ENCODE measurements at places on chromosomes 5 and 9.
A peak's percentile ranks its signal among the peaks of the same experiment; 100 is the strongest.

- DNase-seq: no peak
Observed at GRCh38 chr9:114899461-114899860, 30.9 kb downstream of the TNFSF8 start.

DNA sequence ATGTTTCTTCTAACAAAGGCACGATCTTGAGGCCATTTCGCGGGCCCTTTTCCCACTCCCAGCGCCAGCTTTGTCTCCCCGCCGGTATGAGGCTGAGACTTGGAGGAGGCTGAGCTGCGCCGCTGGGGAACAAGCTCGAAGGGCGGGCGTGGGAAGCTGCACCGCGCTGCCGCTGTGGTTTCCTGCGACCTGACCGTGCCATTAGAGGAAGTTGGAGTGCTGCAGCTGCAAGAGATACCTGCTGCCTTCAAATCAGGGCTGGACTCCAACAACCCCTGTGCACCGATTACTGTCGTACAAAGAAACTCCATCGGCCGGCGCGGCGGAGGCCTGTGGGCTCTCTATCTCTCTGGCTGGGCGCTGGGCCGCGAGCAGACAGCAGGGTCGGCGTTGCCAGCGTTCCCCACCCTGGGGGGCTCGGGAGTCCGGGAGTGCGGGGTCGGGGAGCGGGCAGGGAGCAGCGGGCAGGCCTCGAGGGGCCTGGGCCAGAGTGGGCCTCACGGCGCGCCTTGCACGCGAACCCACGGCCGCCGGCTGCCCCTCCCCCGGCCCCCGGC lies 1.3 kb upstream of the ERBIN start:
- peak; percentile 72 for DNase-seq

DNA sequence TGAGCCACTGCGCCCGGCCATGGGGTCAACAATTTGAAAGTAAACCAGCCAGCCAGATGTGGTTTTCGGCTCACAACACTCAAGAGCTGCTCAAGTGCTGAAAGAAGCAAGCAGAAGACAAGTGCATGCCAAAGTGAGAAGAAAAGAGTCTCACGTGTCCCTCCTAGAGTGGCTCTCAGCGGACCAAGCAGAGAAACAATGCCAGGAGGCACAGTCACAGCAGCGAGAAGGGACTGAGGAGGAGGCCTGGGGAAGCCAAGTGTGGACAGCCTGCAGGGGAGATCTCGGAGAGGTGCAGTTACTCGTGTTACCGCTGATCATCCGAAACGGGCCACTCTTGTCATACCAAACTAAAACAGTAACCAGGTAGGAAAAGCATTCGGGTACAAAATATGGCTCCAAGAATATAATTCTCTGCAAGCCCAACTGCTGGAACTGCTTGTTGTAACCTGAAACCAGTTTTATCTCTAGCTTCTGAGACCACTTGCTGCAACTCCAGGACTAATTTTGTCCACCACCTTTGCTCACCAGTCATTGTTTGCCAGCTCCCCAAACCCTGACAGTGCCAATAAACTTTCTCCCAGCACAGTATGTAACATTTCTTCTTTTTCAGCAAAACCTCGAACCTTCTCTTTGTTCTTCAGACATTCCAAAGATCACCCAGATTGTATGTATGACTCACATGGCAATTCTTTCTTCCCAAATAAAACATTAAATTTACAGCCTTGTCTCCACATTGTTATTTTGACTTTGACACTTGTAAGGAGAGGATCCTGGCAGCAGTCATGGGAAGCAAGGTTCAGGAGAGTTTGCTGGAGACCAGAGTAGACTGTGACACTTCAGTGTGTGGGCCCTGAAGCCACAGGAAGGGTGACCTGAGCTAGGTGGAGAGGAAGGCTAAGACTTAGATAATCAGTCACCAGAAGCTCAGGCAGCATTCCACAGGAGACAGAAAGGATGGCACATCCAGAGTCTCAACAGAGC lies 6.3 kb downstream of the SLC35D2 start:
- no peak for DNase-seq

DNA sequence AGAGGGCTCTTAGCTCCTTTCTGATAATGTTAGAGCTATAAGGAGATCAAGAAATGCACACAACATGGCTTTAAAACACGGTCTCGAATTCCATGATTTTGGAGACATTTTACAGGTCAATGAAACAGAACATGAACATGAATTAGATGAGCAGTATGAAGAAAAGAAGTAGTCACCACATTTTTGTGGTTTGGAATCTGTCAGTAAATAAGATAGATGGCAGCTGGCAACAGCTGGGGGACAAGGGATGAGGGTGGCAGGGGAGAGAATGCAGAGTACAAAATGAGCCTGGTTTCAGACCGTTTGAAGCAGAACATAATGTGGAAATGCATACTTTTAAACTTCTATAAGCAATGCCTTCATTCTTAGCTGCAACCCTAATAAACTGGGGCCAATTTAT lies 107.1 kb downstream of the OXCT1 start:
- no peak for DNase-seq

DNA sequence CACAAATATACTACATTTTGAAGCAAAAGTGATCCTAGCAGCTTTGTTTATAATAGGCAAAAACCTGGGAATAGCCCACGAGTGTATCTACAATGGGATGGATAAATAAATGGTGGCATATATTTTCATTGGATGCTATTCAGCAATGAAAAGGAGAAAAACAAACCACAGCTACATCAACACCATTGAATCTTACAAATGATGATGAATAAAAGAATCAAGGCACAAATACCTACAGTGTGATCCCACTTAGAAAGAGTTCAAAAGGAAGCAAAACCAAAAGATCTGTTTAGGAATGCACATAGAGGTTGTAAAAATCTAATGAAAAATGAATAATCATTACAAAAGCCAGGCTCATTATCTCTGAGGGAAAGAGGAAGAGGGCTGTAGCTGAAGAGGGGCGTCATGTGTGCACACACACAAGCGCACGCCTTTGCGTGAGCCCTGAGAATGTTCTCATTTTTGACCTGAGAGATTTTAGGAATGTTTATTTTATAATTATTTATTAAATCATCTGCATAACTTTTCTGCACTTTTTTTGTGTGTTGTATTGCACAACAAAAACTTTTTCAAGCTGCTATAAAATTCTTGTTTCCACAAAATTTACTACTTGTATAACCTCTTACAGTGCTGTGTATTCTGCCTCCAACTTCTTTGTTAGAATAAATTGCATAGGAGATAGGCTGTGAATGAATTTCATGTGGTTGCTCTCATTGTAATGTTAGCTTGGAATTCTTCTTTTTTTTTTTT lies 5.9 kb upstream of the RHOBTB3 start:
- DNase-seq: no peak

GRCh38 chr9:108003526-108003925 lies 514.0 kb upstream of the KLF4 start:
- DNase-seq: no peak

DNA sequence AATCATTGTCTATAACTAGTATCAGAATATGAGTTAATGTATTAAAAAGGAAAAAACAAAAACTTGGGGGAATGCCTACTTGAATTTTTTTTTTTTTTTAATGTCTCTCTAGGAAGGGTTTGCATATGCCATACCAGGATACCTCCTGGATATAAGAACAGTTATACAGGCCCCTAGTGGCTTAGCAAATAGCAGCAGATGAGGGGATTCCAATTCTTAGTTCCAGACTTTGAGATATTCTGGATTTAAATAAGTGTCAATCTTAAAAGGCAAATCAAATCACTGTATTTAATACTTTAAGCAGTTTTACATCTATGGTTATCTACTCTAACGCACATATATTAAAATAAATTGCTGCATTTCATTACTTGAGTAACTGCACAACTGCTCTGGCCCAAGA lies 1055.5 kb upstream of the DMAC1 start:
- DNase-seq: no peak

GRCh38 chr5:31783731-31784130 lies 144.8 kb downstream of the PDZD2 start:
- DNase-seq: no peak

DNA sequence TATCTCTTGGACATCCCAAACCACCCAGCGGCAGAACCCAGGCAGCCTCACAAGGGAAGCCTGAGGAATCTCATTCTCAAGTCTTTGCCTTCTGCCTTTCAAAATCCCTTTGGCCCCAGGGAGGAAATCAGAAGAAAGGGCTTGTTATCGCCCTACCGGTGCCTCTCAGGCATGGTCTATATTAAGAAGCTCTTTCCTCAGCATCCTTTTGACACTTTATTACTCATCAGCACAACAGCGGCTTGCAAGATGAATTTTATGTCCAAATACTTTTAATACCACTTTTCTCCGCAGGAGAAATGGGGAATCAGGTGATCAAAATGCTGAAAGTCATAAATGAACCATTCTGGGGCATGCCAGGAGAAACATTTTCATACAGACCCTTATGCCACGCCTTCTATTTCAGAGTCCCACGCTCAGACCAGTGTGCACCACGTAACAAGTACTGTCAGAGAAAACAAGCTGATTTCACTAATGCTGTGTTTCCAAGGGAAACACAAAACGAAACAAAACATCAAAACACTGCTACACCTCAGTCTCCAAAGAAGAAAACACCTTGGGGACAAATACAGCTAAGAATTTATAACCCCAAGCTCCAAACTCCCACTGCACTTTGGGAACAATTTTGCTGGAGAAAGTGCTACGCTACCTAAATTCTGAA lies 30.0 kb downstream of the RAPGEF1 start:
- DNase-seq: no peak

- DNase-seq: no peak
Observed at GRCh38 chr5:114360816-114361723, 800 bp upstream of the KCNN2 start.

GRCh38 chr5:66558560-66558959 lies 37.6 kb upstream of the MAST4 start:
- no peak for DNase-seq

- no peak for DNase-seq
Observed at GRCh38 chr9:137630679-137631078, 11.9 kb downstream of the EHMT1 start.

DNA sequence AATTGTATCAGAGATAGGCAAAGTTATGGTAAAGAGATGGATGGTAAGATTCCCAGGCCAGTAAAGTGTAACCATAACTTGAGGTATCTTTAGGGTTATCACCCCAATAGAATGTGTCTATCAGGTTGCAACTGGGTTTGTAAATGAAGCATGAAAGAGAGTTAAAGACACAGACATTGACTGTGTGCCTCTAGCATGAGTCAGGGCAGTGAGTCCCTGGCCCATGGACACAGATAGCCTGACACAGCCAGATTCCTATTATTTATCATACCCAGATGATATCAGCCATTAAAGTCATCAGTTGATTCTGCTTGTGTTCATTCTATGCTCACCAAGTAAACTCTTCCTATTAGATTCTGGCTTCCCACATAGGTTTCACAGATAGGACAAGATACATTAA lies 33.5 kb upstream of the SNAPC3 start:
- no peak for DNase-seq

GRCh38 chr5:5542654-5543053 lies 120.2 kb downstream of the ICE1 start:
- no peak for DNase-seq

- no peak for DNase-seq
Observed at GRCh38 chr9:19481971-19482404, 73.2 kb downstream of the ACER2 start.
